ENCODE measurements at places on chromosomes 2 and 18. TPM values are rescaled to one million over a fixed set of nuclear protein-coding genes. Genes with fewer than 3 reads are reported as not detected.

PAX8 gene
- 0.76 TPM for total RNA-seq

GRCh38 chr2:221562226-221562625, 9.9 kb downstream of the EPHA4 start:
- DNase-seq = no peak
- no peak overlapping the region for H3K4me3 ChIP-seq
- H3K27ac ChIP-seq = no peak overlapping the region
- peaks cover 21% of the 10 kb centered on the region for H3K27me3 ChIP-seq
- no peaks in the 10 kb centered on the region for H3K36me3 ChIP-seq
- H3K4me1 ChIP-seq = no peaks in the 10 kb centered on the region

GRCh38 chr18:26568926-26569665, 20.7 kb upstream of the KCTD1 start:
- peaks cover 18% of the 10 kb centered on the region for H3K27me3 ChIP-seq
- no peaks in the 10 kb centered on the region for H3K36me3 ChIP-seq
- DNase-seq = no peak
- no peaks in the 10 kb centered on the region for H3K4me1 ChIP-seq
- no peak overlapping the region for H3K27ac ChIP-seq

MROH2A gene
- not detected for total RNA-seq

GRCh38 chr2:44242904-44243303, 32.4 kb upstream of the SLC3A1 start:
- DNase-seq = no peak
- H3K4me1 ChIP-seq = peaks cover 5% of the 10 kb centered on the region
- H3K27me3 ChIP-seq = no peaks in the 10 kb centered on the region
- H3K4me3 ChIP-seq = no peak overlapping the region
- no peaks in the 10 kb centered on the region for H3K36me3 ChIP-seq

TSPYL6 gene
- total RNA-seq = not detected

UGT1A5 gene
- total RNA-seq = not detected

DNA sequence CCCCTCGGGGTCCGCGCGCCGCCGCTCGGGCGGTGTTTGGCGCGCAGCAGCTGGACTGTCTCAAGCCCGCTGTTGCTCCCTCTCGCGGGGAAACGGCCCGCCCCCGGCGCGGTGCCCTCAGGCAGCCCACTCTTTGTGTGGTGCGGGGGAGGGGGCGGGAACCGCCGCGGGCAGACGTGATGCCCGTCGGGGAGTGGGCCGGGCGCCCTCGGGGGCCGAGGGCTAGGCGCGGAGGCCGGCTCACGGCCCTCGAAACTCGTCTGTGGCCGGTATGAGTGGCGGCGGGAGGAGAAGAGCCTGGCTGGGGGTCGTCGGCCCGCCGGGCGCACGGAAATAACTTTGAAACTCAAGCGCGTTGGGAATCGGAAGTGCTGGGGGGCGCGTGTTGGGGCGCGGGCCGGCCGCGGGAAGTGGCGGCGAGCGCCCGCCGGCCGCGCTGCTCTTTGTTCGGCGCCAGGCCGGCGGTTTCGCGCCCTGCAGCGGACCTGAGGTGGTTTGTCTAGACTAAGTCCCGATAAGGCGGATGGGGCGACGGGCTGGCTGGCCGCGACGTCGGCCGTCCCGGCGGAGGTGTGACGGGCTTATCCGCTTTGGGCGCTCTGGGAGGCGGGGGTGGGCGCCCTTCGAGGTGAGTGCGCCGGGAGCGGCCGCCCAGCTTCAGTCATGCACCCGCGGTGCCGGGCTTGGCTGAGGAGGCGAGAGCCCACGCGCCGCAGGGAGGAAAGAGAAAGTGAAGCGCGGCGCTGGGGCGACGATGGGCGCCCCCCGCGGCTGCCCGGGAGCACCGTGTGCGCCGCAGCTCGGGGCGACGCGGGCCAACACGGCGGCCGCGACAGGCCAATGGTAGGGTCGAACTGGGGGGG, 679 bp downstream of the PTMA start:
- peaks cover 30% of the 10 kb centered on the region for H3K4me1 ChIP-seq
- H3K36me3 ChIP-seq = peaks cover 55% of the 10 kb centered on the region

CABYR gene
- total RNA-seq = 0.16 TPM

DNA sequence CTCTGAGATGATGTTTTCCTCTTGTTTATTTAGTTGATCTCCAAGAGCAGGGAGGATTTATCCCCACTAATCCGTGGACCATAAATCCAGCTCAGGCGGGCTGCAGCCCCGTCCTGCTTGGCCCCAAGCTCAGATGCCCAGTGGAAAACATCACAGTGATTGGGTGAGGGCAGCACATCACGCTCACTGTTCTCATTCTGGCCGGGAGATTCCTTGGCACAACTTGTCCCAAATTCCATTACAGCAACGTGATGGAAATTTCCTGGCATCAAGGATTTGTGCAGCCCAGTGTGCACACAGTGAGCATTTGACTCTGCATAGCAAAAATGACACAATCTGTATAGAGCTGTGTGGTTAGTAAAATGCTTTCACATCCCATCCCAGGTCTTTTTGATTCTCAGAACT, 96.8 kb downstream of the VAPA start:
- no peaks in the 10 kb centered on the region for H3K27me3 ChIP-seq
- H3K36me3 ChIP-seq = no peaks in the 10 kb centered on the region
- H3K4me1 ChIP-seq = no peaks in the 10 kb centered on the region
- H3K27ac ChIP-seq = no peak overlapping the region

- no peaks in the 10 kb centered on the region for H3K36me3 ChIP-seq
- no peak overlapping the region for H3K27ac ChIP-seq
- no peaks in the 10 kb centered on the region for H3K4me1 ChIP-seq
- DNase-seq = no peak
- no peak overlapping the region for H3K4me3 ChIP-seq
- peaks cover 2% of the 10 kb centered on the region for H3K27me3 ChIP-seq
Measured at GRCh38 chr2:234765279-234765678, 186.5 kb upstream of the SH3BP4 start.
